ENCODE measurements at places on chromosomes 2 and 18. TPM values are rescaled to one million over a fixed set of nuclear protein-coding genes. Genes with fewer than 3 reads are reported as not detected.
A peak's percentile ranks its signal among the peaks of the same experiment; 100 is the strongest.

- H3K27ac ChIP-seq = no peak overlapping the region
- H3K4me3 ChIP-seq = no peak overlapping the region
- no peaks in the 10 kb centered on the region for H3K36me3 ChIP-seq
- no peak for DNase-seq
Observed at GRCh38 chr18:46877329-46877987, 39.8 kb downstream of the PIAS2 start.

DNA sequence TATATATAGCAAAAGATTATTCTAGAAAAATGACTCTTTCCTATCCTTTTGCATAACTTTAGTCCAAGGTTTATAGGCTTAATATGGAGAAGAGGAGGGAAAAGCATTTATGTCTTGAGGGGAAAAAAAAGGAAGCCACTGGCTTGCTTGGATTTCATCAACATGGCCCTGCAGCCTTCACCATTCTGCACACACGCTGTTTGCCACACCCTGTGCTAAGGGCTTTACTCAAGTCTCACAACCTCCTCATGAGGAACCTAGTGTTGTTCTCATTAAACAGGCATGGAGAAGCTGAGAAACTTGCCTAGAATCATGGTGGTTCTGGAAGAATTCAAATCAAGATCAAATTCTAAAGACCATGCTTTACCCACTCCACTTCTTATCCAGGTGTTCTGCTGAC is 117.3 kb upstream of the TTC39C start:
- H3K4me1 ChIP-seq = no peaks in the 10 kb centered on the region
- no peak overlapping the region for H3K27ac ChIP-seq
- no peak overlapping the region for H3K4me3 ChIP-seq
- no peak for DNase-seq
- H3K27me3 ChIP-seq = no peaks in the 10 kb centered on the region

DNA sequence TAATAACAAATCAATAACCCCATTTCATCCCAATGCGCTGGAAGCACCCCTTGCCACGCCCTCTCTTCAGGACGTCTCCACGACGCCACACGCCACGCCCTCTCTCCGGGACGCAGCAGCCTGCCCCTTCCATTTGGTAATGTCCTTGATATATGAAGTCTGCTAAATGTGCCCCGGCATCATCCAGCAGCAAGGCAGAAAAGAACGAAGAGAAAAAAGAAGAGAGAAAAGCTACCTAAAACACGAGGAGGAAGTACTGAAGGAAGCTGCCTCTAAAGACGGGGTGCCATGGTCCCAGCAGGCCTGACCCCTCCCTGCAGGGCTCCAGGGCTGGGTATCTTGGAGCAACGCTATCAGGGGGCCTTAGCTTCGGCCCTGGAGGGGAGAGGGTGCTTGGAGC is 41.8 kb downstream of the CNGA3 start:
- no peaks in the 10 kb centered on the region for H3K36me3 ChIP-seq
- H3K4me1 ChIP-seq = no peaks in the 10 kb centered on the region
- no peak overlapping the region for H3K4me3 ChIP-seq

DNA sequence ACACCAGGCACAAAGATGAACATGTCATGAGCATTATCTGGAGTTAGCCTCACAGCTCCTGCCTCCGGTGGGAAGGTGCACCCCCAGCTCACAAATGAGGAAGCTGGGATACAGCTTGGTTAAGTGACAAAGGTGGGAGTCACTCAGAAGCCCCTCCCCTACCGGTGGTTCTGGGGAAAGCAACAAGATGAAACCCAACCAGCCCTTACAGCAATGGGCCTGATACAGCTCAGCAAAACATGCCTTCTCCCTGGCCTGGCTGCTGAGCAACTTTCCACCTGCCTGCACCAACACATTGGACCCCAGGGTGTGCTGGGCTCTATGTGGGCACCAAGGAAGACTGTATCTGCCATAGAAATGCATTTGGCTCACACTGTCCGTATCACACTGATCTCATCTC is 113.2 kb downstream of the GYPC start:
- no peak for DNase-seq
- H3K4me3 ChIP-seq = no peak overlapping the region
- H3K36me3 ChIP-seq = no peaks in the 10 kb centered on the region

- no peaks in the 10 kb centered on the region for H3K36me3 ChIP-seq
- H3K4me3 ChIP-seq = no peak overlapping the region
- no peak overlapping the region for H3K27ac ChIP-seq
- no peaks in the 10 kb centered on the region for H3K4me1 ChIP-seq
Observed at GRCh38 chr2:158741625-158742024, 53.5 kb upstream of the DAPL1 start.

- no peaks in the 10 kb centered on the region for H3K27me3 ChIP-seq
- H3K36me3 ChIP-seq = peaks cover 21% of the 10 kb centered on the region
- peaks cover 4% of the 10 kb centered on the region for H3K4me1 ChIP-seq
- no peak for DNase-seq
- H3K27ac ChIP-seq = no peak overlapping the region
- H3K4me3 ChIP-seq = no peak overlapping the region
Observed at GRCh38 chr2:118003396-118003824, 10.5 kb downstream of the CCDC93 start.

DNA sequence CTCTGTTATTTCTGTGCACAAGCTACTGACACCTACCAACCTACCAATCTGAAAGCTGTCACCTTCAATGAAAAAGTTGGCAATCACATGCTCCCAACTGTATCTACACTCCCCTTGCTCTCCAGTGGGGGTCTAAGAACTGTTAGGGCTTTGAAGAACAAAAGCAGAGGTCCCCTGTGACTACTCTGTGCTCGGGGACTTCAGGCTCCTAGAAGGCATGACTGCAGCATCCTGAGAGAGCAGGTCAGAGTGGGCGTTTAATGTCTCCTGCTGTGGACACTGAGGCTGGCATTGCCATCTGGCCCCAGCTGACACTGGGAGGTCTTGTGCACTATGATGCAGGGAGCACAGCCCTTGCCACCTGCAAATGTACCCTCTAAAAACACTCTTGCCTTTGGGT is 93.3 kb downstream of the ACTR2 start:
- peaks cover 52% of the 10 kb centered on the region for H3K4me1 ChIP-seq
- peaks cover 21% of the 10 kb centered on the region for H3K36me3 ChIP-seq
- DNase-seq = no peak
- peak overlapping the region; percentile 95 for H3K27ac ChIP-seq
- no peak overlapping the region for H3K4me3 ChIP-seq

DNA sequence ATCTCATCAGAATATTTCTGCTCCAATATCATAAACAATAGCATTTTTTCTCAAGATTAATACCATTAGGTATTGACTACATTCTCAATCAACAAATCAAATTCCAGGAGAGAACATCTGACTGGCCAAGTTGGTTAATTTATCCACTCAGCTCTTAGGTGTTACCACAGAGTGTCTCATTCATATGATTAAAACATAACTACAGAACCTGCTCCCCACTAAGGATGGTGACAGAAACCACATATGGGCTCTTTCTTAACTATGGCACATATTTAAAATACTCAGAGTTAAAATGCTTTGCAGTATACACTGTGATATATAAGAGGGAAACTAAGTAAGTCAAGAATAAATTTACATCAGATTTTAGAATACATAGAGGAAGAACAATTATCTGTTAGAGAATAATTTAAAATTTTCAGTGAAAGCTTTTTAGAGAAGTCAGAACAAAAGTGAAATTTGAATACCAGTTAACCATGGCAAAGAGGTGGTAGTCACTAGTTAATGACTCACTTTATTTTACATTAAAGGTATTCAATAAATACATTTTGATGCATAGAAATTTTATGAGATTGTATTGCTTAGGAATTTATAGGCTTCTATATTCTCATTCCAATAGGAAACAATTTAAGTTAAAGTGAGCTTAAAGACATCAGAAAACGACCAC is 1120.8 kb upstream of the TMEFF2 start:
- H3K27ac ChIP-seq = no peak overlapping the region
- no peaks in the 10 kb centered on the region for H3K4me1 ChIP-seq
- DNase-seq = no peak
- no peaks in the 10 kb centered on the region for H3K27me3 ChIP-seq
- no peaks in the 10 kb centered on the region for H3K36me3 ChIP-seq
- no peak overlapping the region for H3K4me3 ChIP-seq

GRCh38 chr2:56334622-56335021 is 150.8 kb downstream of the CCDC85A start:
- no peaks in the 10 kb centered on the region for H3K36me3 ChIP-seq
- no peaks in the 10 kb centered on the region for H3K27me3 ChIP-seq
- DNase-seq = no peak
- no peak overlapping the region for H3K27ac ChIP-seq

DNA sequence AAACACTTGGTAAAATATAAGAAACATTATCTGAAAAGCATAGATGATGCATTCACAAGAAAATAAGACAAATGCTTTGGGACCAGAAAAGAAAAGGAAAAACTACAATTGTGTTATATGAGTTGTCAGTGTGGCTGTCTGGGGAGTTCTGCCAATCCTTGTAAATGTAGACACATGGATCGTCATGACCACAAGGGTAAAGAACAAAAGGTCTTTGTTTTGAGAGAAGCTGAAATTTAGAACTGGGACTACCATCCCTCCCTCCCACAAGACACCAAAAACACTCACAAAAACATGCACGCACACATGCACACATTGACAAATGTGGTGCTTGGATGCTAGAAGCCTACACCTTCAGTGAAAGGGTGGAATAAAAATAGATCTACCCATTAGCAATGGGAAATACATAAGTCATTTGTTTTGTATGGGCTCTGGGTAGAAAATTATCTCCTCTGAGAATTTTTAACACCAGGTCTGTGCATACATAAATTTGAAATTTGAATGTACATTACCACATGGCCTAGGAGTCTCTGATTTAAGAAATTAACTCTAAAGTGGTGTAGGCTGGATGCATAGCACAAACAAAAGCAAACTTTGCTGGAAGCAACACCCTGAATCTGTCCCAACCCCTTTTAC is 266.2 kb upstream of the SLC39A10 start:
- no peak overlapping the region for H3K4me3 ChIP-seq
- DNase-seq = no peak
- H3K27ac ChIP-seq = no peak overlapping the region
- no peaks in the 10 kb centered on the region for H3K4me1 ChIP-seq
- H3K36me3 ChIP-seq = no peaks in the 10 kb centered on the region

GRCh38 chr18:36620788-36621187 is 208.0 kb downstream of the TPGS2 start:
- H3K4me1 ChIP-seq = peaks cover 6% of the 10 kb centered on the region
- H3K4me3 ChIP-seq = no peak overlapping the region
- no peaks in the 10 kb centered on the region for H3K27me3 ChIP-seq
- no peak for DNase-seq

GRCh38 chr2:30113617-30114293 is 33.1 kb upstream of the YPEL5 start:
- no peak overlapping the region for H3K4me3 ChIP-seq
- no peaks in the 10 kb centered on the region for H3K27me3 ChIP-seq
- no peak overlapping the region for H3K27ac ChIP-seq
- peaks cover 7% of the 10 kb centered on the region for H3K4me1 ChIP-seq

DNA sequence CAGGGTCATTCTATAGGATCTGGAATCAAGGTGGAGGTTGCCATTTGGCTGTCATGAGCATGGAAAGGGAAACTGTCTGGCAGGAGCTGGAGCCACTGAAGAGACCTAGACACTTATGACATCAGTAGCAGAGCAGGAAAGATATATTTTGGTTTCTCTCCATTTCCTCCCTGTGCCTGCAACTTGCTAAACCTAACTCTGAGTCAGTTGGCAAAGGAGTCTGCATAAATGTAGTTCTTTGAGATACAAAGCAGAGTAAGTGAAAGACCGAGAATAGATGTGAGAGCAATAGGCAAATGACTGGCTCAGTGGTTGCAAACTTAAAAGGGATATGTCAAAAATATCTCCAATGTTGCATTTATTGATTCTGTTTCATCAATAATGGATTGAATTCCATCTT is 757.7 kb downstream of the KCNJ3 start:
- H3K4me3 ChIP-seq = no peak overlapping the region
- H3K27me3 ChIP-seq = no peaks in the 10 kb centered on the region
- H3K36me3 ChIP-seq = no peaks in the 10 kb centered on the region
- no peak for DNase-seq
- no peaks in the 10 kb centered on the region for H3K4me1 ChIP-seq
- H3K27ac ChIP-seq = no peak overlapping the region

- no peaks in the 10 kb centered on the region for H3K36me3 ChIP-seq
- H3K4me1 ChIP-seq = peaks cover 12% of the 10 kb centered on the region
- H3K27me3 ChIP-seq = no peaks in the 10 kb centered on the region
- no peak overlapping the region for H3K4me3 ChIP-seq
- peak; percentile 35 for DNase-seq
Observed at GRCh38 chr2:215793747-215794595, 219.4 kb downstream of the MREG start.

GRCh38 chr2:67234440-67234839 is 162.7 kb upstream of the ETAA1 start:
- no peaks in the 10 kb centered on the region for H3K4me1 ChIP-seq
- H3K4me3 ChIP-seq = no peak overlapping the region
- no peaks in the 10 kb centered on the region for H3K27me3 ChIP-seq
- no peaks in the 10 kb centered on the region for H3K36me3 ChIP-seq

DNA sequence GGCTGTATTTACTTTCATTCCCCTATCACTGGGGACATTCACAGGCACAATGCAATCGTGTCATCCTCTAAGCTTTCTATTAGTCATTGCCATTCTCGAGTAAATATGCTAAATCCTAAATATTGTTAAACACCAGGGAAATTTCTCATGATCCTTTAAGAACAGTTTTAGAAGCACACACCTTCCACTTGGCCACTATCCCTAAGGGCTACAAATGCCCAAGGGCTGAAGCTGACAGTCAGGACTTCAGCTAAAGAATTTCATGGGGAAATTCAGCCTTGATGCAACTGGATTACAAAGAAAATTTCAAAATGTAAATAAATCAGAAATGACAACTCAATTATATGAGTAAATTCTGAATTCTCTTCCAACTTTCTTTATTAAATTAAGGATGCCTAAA is 163.1 kb upstream of the PID1 start:
- no peak overlapping the region for H3K27ac ChIP-seq
- no peaks in the 10 kb centered on the region for H3K4me1 ChIP-seq
- H3K36me3 ChIP-seq = no peaks in the 10 kb centered on the region
- no peaks in the 10 kb centered on the region for H3K27me3 ChIP-seq
- no peak overlapping the region for H3K4me3 ChIP-seq

- H3K27ac ChIP-seq = no peak overlapping the region
- peaks cover 20% of the 10 kb centered on the region for H3K27me3 ChIP-seq
- H3K36me3 ChIP-seq = no peaks in the 10 kb centered on the region
- no peaks in the 10 kb centered on the region for H3K4me1 ChIP-seq
- no peak for DNase-seq
Observed at GRCh38 chr18:79816092-79816491, 18.4 kb downstream of the KCNG2 start.

ARHGAP28 gene
- 0.43 TPM for polyA plus RNA-seq

CYP27A1 gene
- 0.27 TPM for polyA plus RNA-seq

SCYGR4 gene
- polyA plus RNA-seq = not detected

BCL11A gene
- polyA plus RNA-seq = 5.3 TPM

KCNG2 gene
- not detected for polyA plus RNA-seq

AQP4 gene
- not detected for polyA plus RNA-seq

COL4A4 gene
- 0.03 TPM for polyA plus RNA-seq

MLPH gene
- 1.0 TPM for polyA plus RNA-seq

NFU1 gene
- polyA plus RNA-seq = 30.1 TPM

STPG4 gene
- polyA plus RNA-seq = not detected

OXER1 gene
- polyA plus RNA-seq = not detected

Measured in keratinocyte (primary cell).